ENCODE measurements at places on chromosomes 2 and 18. TPM values are rescaled to one million over a fixed set of nuclear protein-coding genes. Genes with fewer than 3 reads are reported as not detected.

GRCh38 chr2:223043164-223043941 is 8.6 kb upstream of the KCNE4 start:
- no peak for DNase-seq

- DNase-seq = no peak
Observed at GRCh38 chr2:110103061-110103961, 12.3 kb downstream of the MALL start.

- DNase-seq = peak; percentile 73
Observed at GRCh38 chr2:96083064-96083939, 33.1 kb downstream of the ADRA2B start.

DNA sequence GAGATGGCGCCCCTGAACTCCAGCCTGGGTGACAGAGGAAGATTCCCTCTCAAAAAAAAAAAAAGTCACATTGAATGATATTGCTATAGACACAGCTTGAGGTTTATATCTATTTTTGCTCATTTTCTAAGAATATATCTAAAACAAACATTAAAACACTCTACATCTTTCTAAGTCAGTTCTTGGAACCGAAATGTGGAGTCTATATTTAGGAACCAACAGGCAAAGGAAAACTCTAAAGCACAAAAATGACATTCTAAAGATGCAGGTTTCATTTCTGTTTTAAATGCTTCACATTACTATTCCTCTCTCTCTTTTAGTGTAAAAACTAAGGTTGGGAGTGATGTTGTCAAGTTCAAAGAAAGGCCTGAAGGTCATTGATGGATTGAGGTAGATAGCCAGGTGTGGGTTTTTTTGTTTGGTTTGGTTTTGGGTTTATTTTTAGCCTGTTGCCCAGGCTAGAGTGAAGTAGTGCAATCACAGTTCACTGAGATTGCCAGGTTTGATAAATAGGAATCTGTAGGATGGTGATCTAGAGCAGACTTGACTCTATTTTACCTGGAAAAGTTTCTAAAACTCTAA is 194.0 kb upstream of the RBBP8 start:
- no peak for DNase-seq

DNA sequence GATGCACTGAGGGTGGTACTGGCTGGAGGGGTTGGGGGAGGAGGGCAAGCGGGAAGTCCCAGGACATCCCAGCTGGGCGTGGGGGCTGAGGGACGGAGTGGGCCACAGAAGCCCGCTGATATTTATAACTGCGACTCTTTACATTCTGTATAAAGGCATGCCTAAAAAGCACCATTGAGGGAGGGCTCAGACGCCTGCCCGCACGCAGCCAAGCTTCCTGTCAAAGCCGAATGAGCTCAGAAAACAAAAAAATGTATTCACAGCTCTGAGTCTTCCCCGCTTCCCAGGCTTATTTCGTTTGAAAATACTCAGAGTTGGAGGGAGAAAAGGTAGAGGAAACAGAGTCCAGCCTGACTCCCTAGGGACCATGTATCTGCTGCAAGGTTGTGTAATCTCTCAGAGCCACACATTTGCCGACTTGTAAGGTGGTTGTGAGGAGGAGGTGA is 170.1 kb upstream of the HAAO start:
- DNase-seq = no peak

- DNase-seq = peak; percentile 30
Observed at GRCh38 chr2:67616749-67617148, 219.6 kb downstream of the ETAA1 start.

DNA sequence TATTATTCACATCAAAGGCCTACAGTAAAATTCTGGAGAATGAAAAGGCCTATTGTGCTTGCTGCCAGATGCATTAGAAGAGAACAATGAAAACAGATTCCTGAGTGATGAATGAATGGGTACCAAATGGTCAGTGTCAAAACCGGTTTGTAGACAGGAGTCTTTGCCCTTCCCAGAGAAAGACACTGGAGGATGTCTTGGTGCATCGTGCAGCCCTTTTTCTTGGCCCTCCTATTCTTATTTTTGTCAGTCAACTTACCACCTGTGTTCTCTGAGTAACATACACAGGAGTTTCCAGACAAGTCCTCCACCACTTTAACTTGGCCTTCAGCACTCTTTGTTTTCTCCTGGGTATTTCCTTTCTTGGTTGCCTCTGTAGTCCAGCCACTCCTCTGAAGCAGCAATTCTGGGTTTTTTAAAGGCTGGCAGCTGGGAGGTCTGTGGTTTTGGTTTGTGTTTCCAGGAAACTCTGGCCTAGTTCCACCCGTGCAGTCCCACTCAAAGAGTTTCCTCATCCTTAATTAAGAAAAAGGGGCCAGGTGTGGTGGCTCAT is 29.4 kb downstream of the PSTPIP2 start:
- DNase-seq = no peak

GRCh38 chr2:69517410-69517809 is 80.2 kb upstream of the NFU1 start:
- no peak for DNase-seq

GRCh38 chr18:10370716-10371115 is 83.7 kb upstream of the APCDD1 start:
- DNase-seq = no peak

DNA sequence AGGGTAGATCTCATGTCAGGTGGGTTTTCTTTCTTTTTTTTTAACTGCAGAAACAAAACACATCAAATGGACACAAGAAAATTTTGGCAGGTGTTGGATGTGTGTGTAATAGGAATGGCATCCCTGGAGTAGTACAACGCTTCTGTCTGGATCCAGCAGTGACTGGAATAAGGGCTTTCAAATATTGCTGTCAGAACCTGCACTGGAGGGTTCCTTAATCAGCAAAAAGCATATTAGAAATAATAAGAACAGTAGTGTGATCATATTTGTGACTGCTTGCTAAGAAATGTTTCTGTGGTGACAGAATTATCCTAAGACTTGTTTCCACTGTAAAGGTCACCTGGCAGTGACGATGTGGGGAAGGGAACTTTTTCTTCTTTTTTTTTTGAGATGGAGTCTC is 30.8 kb downstream of the CREG2 start:
- DNase-seq = no peak

DNA sequence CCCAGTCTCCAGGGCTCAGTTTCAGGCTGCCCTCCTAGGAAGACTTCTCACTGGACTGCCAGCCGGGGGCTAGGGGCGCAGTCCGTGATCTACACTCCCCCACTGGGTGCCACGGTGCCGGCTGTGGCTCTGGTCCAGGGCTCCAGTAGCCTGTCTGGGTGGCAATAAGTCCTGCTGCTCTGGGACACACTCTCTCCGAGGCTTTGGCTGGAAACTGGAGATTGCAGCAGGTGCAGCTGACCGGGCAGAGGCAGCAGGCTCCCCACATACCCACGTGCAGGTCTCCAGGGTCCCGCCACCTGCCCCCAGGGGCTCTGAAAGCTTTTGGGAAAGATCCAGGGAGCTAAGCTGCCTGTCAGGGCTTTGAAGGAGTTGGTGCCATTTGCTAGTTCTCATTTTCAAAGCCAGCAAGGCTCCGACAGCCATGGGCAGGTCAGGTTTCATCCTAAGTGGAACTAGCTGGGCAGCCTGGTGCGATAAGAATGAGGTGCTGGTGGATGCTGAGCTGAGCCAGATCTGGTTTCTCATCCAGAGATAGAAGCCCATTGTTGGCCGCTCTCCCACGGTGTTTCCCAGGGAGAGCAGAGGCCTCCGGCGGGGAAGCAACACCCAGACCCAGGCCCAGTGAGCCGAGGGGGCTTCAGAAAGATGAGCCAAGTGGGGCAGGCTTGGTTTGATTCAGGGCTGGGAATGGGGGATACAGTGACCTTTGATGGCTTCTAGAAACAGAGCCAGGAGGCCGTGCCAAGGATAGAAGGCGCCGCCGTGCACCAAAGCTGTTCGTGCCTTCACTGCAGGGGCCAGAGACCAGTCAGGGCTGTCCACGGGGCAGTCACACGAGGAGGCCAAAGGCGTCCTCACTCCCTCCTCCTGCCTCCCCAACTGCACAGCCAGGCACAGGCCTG is 141.7 kb upstream of the GPC1 start:
- DNase-seq = peak; percentile 79

GRCh38 chr2:28311660-28312249 is 80.9 kb upstream of the FOSL2 start:
- DNase-seq = no peak

GRCh38 chr2:113158884-113159553 is 14.8 kb upstream of the PSD4 start:
- no peak for DNase-seq

GRCh38 chr2:57880967-57881366 is 165.6 kb upstream of the VRK2 start:
- no peak for DNase-seq

- peak; percentile 48 for DNase-seq
Observed at GRCh38 chr2:66239655-66240054, 195.3 kb upstream of the MEIS1 start.

BZW1 gene
- 71.2 TPM for total RNA-seq

CGREF1 gene
- total RNA-seq = 0.87 TPM

SCYGR4 gene
- total RNA-seq = not detected

NPPC gene
- total RNA-seq = 7.2 TPM

Measured in left ventricle myocardium superior (tissue), 1 donor.